ENCODE measurements at places on chromosomes 3 and 15. TPM values are rescaled to one million over a fixed set of nuclear protein-coding genes. Genes with fewer than 3 reads are reported as not detected.

GRCh38 chr3:133489466-133490085, 83.9 kb upstream of the CDV3 start:
- H3K27me3 ChIP-seq, result no peaks in the 10 kb centered on the region
- no peaks in the 10 kb centered on the region for H3K4me1 ChIP-seq

- H3K4me3 ChIP-seq, result no peak overlapping the region
- H3K27ac ChIP-seq, result no peak overlapping the region
- DNase-seq, result no peak
- no peaks in the 10 kb centered on the region for H3K4me1 ChIP-seq
- no peaks in the 10 kb centered on the region for H3K27me3 ChIP-seq
Measured at GRCh38 chr3:116020495-116020894, 397.2 kb downstream of the GAP43 start.

The BCHE gene
- 59.6 TPM for polyA plus RNA-seq

The CLSTN2 gene
- 1.8 TPM for polyA plus RNA-seq
